ENCODE measurements at places on chromosomes 16 and 17. TPM values are rescaled to one million over a fixed set of nuclear protein-coding genes. Genes with fewer than 3 reads are reported as not detected.

DNA sequence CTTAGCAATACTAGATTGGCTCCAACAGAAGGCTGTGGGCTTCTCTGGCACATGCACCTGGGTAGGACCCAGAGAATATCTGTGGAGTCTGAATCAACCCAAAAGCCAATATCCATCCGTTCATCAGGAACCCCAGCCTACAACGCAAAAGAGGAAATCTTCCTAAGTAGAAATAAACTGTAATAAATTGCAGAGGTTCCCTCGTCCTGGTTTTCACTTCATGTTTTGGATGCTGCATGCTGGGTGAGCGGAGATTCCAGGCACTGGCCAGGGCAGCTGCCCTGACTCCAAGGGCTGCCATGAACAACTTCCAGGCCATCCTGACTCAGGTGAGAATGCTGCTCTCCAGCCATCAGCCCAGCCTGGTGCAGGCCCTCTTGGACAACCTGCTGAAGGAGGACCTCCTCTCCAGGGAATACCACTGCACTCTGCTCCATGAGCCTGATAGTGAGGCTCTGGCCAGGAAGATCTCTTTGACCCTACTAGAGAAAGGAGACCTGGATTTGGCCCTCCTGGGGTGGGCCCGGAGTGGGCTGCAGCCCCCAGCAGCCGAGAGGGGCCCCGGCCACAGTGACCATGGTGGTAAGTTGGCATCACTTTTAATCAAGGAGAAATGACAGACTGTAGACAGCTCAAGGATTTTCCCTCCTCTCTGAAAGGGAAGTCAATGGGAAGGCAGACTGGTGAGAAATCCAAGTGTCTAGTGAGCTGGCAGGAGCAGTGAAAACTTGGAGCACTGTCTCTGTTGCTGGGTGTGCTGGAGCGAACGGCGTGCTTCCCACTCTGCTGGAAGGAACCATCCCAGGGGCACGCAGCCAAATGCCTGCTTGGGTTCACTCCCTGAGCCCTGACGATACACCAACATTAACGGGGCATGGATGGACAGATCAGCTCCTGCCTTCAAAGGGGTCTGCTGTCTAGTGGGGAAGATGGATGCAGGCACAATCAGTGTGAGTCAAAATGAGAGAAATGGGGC lies 10.7 kb upstream of the CIITA start:
- DNase-seq: peak; percentile 86

GRCh38 chr17:74682471-74683190 lies 30.1 kb downstream of the CD300LF start:
- DNase-seq: no peak

DNA sequence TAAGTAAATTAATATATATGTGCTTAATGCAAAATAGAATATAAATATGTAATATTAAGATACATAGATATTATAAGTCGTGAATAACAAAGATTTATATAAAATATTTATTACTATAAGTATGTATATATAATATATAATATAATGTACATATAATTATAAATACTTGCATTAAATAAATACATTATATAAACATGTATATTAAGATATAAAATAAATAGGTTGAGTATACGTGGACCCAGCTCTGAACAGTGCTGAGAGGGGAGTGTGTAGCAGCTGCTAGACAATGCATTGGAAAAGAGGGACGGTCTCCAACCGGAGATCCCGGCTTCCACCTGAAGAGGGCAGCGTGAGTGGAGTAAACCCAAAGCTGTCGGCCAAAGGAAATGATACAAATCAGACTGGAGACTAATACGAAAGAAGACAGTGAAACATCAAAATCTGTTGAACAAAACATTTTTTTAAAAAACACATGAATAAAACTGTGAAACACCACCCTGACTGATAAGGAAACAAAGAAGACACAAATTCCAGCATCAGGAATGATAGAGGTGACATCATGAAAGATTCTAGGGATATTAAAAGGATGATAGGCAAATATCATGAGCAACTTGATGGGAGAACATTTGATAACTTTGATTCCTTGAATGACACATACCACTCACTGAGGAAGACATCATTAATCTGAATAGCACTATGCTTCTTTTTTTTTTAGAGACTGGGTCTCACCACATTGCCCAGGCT lies 125.4 kb upstream of the CHMP6 start:
- DNase-seq: peak; percentile 81

GRCh38 chr16:57151369-57151768 lies 34.5 kb downstream of the PSME3IP1 start:
- DNase-seq: no peak

DNA sequence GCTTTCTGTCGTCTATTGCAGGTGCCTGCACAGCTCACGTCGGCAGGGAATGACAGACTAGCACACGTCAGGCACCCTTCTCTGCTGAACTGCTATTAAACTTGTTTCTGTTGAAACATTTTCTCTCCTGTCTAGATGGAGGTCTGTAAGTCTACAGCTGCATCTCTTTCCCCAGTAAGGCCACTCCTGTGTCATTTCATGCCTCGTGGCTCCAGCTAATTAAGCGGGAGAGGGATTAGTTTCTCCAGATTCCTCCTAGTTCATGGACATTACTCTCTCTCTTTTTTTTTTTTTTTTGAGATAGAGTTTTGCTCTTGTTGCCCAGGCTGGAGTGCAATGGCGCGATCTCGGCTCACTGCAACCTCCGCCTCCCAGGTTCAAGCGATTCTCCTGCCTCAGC lies 54.5 kb downstream of the FOXK2 start:
- DNase-seq: no peak

HID1 gene
- 12.0 TPM for polyA plus RNA-seq

GRCh38 chr17:67911059-67911782 lies 85.0 kb downstream of the C17orf58 start:
- no peak for DNase-seq

LGALS9 gene
- polyA plus RNA-seq: 13.8 TPM

- no peak for DNase-seq
Observed at GRCh38 chr16:11819798-11820197, 22.7 kb upstream of the ZC3H7A start.

- peak; percentile 51 for DNase-seq
Observed at GRCh38 chr17:62690168-62690897, 62.9 kb downstream of the MRC2 start.

DNA sequence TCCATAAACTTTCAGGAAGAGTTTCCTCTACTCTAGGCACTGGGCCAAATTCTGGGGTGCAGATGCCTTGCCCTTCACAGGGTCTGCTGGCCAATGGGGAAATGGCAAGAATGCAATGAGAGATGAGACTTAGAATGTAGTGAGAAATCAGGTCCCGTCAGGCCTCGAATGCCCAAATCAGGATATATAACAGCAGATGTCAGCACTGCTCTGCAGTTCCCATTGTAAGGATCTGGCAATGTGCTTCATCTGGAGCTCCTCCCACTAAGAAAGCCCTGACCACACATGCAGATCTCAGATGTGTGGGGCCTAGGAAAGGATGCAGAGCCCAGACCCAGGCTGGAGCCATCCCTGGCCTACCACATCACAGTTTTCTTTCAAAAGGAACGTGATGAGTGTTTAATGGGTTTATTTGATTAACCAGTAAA lies 13.9 kb upstream of the LPCAT2 start:
- peak; percentile 62 for DNase-seq

GRCh38 chr16:51429041-51429440 lies 278.0 kb upstream of the SALL1 start:
- DNase-seq: no peak

DNA sequence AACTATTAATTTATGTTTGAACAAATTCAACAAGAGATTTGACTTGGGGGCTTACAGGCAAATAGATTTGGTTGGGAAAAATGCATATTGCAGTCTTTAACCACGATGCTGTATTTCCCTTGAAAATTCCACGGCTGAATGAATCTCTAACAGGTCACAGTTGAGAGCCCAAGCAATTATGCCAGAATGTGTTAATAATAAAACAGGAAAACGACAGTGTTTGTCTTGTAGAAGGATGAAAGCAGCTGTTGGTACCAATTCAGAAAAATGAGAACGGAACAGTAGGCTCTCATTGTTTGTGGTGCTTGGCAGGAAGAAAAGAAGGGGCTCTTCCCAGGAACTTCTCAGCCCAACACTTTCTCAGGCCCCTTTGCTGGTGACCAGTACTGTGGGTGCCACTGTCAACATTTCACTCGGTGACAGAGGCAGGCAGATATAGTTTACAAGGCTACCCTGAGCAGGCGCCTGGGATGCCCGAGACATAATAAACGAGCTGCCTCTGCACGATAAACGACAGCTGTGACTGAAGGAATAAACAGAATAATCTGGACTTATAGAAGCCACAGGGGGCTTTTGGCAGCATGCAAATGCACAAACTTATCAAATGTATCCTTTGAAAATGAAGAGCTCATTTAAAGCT lies 387.1 kb downstream of the HS3ST4 start:
- DNase-seq: no peak

PIPOX gene
- 0.48 TPM for polyA plus RNA-seq

GRAP gene
- 2.3 TPM for polyA plus RNA-seq

- no peak for DNase-seq
Observed at GRCh38 chr17:78804777-78805176, 22.7 kb upstream of the CYTH1 start.

DNA sequence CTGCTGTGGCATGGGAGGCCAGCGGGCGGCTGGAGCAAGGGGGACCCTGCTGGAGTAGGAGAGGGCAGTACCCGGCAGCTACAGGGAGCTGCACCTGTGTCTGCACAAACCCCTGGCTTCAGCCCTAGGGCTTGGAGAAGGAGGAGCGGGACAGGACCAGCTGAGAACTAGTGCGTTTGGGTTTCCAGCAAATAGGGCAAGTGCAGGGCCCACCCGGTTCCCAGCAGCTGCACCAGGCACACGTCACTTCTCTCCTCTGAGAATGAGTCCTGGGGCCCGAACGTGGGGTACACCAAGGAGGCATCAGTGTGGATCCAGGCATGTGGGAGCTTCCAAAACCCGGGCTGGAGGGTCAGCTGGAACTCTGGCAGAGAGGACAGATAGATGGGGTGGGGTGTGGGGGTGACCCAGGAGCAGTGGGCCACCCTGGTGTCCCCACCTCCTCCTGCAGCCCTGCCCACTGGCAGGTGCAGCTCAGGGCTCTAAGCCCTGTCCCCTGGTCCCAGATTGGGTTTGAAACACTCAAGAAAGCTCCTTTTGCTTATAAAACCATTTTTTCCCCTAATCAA lies 5.6 kb downstream of the C16orf89 start:
- DNase-seq: no peak

CCL4 gene
- polyA plus RNA-seq: 0.95 TPM

RAC3 gene
- polyA plus RNA-seq: 2.4 TPM

TRIM65 gene
- polyA plus RNA-seq: 7.9 TPM

UBB gene
- polyA plus RNA-seq: 1,446 TPM

SOCS1 gene
- 2.1 TPM for polyA plus RNA-seq

DNA sequence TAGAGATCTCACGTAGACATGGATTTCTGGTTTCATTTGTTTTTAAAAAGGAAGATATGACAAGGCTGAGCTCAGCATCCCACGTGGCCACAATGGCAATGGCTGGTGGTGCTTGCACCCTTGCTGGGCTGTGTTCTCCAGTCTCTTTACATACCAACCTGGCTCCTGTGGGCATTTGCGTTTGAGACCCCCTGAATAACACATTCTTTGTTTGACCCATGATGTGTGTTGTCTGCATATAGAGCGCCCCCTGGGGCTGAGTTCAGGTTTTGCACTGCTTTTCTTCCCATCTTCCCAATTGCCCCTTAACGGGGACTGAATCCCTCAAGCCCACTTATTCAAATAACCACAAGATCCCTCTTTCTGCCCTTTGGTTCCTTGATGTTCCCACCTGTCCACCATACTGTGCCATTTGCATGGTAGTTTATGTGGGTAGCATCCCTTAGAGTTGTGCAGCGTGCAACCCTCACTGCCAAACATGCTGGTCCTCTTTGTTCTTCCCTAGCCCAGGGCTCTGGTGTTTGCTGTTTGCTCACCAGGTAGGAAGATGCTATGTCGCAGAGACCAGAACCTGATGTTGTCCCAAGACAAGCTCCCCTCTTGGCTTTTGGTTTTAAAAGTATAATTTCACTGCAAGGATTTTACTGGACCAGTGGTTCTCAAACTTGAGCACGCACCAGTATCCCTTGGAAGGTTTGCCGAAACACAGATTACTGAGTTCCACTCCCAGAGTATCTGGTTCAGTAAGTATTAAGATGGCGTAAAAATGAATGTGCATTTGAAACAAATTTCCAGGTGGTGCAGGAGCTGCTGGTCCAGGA lies 38.5 kb upstream of the NKD1 start:
- no peak for DNase-seq

GRCh38 chr16:57316390-57317017 lies 32.0 kb upstream of the PLLP start:
- DNase-seq: no peak

- no peak for DNase-seq
Observed at GRCh38 chr16:53482123-53482522, 20.9 kb downstream of the AKTIP start.

GRCh38 chr17:65523853-65524664 lies 37.4 kb downstream of the AXIN2 start:
- no peak for DNase-seq

DNA sequence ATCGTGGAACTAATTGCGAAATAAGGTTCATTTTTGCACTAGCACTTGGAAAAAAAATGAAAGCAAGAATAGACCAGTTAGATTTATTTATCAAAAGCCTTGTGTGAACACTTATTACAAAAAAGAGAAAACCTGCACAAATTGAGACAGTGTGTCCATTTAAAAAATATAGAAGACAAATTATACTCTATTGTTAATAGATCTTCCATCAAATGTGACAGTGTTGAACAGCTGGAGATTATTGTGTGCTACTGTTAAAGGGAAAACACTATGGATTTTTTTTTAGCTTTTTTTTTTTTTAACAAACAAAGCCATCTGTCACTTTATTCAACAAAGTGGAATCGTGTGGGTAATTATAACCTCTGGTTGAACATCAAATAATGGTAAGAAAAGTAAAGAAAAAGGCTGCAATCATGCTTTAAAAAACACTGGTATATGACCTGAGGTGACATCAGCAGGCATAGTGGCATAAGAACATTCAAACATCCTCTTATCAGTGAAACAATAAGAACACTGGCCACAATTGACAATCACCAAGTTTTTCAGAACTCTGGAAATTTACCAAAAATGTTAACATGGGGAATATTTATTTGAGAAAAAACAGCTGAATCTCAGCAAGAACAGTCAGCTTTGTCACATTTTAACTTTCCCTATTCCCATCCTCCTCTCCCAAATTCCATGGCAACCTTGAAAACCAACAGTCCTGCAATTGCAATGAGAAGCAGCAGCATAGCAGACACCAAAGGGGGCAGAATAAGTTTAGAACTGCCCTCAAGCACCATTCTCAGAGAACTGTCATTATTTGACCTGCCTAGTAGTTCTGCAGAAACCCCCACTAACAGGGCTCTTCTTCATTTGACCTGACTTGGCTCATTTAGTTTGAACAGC lies 442.3 kb upstream of the MON1B start:
- no peak for DNase-seq

DNA sequence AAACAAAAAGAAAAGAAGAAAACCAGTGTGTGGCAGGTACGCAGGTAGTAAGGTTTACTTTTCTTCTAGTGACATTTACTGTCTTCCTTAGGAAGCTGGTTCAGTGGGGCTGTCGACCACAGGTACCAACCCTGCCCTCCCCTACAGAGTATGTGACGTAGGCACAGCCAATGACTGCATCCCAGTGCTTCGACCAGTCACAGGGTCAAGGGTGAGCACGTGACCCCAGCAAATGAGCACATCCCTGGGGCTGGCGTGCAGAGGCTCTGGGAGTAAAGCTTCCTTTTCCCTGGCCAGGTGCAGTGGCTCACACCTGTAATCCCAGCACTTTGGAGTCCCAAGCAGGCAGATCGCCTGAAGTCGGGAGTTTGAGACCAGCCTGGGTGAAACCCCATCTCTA lies 38.9 kb upstream of the PLCG2 start:
- no peak for DNase-seq

- DNase-seq: no peak
Observed at GRCh38 chr16:19393226-19394111, 24.2 kb upstream of the TMC5 start.

- no peak for DNase-seq
Observed at GRCh38 chr17:49402706-49403105, 12.0 kb downstream of the PHB1 start.
